ENCODE measurements at places on chromosomes 16 and 17. TPM values are rescaled to one million over a fixed set of nuclear protein-coding genes. Genes with fewer than 3 reads are reported as not detected.

GRCh38 chr17:56652628-56653027 lies 59.1 kb downstream of the NOG start:
- peak; percentile 31 for DNase-seq

GRCh38 chr16:90018652-90019542 lies at the start of gene DBNDD1:
TSS of gene DBNDD1 (minus strand) at chr16:90019456. CDS start at chr16:90019341, 115 bp downstream.
- DNase-seq = peak; percentile 29

DNA sequence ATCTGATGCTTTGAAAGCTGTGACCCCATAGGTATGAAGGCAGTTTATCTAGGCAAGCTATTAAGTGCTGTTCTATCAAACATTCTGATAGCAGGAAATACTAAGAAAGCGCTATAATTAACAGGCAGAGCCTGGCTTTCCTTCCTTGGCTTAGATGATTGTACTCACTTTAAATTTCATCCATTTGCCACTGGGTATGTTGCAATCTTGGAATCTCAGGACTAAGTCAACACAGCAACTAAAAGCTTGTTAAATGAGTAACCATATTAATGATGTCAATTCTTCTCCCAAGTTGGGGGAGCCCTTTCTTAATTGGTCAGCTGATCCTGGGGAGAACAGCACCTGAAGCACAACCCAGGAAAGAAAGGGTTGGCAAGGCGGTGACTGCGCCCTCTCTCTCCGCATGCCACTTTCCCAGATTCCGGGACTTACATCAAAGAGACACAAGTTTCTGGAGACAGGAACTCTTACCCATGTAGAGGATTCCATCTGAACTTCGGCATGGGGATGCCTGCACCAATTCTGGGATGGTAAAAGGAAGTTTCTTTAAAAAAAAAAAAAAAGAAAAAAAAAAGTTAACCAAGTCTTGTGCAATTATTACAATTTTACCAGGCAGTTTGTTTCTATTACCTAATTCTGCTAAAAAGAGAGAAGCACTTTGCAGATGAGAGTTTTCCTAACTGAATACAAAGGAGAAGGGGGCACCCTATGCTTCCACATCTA lies 54.4 kb upstream of the ICAM2 start:
- peak; percentile 83 for DNase-seq

- DNase-seq = no peak
Observed at GRCh38 chr16:2526135-2526534, 5.1 kb downstream of the CEMP1 start.

GRCh38 chr17:12800855-12801365 lies 11.6 kb downstream of the ARHGAP44 start:
- no peak for DNase-seq

The PNMT gene
- 1.2 TPM for total RNA-seq

The CDRT15 gene
- total RNA-seq = not detected

The MED31 gene
- 18.8 TPM for total RNA-seq

Data from PC-3 (cell line).